Cortex of kidney (tissue), 1 donor: ENCODE measurements at places on chromosomes 5 and 9.

DNA sequence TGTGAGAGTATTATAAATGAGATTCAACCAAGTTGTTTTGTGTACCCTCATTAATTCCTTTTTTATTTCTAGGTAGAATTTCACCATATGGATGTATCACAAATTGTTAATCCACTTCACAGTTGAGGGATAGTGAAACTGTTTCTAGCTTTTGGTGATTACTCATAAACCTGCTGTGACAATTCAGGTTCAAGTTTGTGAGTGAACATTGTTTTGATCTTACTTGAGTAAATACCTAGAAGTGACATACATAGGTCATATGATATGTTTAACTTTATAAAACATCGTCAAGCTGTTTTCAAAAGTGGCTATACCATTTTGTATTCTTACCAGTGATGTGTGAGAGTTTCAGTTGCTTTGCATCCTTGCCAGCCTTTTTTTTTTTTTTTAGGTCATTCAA is 112.9 kb downstream of the CAMK4 start:
- DNase-seq, result no peak

DNA sequence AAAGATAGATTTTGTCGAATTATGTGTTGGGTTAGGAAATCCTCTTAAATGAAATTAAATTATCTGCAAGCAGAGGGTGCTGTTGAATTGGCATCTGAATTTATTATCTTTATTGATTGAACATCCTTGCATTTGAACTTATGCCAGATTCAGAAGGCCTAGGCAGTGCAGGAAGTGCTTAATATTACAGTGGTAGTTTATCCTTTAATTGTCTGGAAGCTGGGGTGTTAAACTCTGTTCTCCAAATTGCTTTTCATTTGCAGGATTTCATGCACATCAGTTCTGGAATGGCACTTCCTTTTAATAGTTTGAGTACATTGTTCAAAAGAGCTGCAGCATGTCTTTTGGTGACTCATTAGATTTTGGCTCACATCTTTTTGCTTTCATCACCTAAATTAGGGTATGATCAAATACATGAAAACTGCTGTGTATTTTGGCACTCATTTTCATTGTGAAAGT is 186.3 kb downstream of the KDM4C start:
- no peak for DNase-seq

DNA sequence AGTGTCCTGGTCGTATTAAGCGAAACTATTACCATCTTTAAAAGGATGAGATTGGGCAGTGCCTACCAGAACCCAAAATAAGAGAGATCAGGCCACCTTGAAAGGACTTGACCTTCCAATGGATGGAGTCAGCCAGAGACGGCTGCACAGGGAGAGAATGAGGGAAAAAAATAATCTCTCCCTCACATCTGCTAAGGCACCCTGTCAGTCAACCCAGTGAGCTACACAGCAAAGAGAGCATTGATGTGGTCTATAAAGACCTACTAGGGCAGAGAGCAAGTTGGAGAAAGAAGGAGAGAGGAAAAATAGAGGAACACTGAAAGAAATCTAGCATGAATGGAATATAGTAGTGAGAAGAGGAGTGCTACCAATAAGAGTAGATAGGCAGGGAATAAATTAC is 68.0 kb upstream of the FTMT start:
- no peak for DNase-seq

DNA sequence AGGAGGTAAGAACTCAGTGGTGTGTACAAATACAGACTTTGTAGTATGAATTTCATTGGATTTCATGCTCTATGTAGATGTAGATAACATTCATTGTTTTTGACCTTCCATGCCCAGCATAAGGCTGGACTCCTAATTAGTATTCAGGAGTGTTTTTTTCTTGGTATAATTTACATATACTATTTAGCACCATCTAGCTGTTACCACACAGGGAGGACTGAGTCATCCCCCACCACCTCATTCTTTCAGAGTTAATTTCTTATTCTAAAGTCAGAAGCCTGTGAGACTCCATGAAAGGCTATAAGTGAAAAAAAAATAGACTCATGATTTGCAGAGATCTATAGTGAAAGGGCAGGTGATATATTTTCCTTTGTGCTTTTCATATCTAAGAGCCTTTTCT is 555.0 kb downstream of the PRR16 start:
- DNase-seq, result no peak

DNA sequence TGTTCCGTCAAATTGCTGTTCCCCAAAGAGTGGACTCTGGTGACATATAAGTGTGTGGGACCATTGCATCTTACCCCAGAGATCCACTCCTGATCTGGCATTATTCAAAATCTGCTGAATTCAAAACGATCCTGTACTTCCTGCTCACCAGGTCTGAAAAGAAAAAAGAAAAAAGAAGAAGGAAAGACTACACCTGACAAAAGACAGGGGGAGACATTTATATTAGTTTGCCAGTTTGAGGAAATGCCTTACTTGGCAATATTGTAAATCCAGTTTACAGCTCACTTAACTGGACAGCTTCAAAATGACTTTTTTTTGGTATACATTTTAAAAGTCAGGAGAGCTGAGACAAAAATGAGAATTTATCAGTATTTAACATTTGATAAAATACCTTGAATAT is 15.0 kb upstream of the GRHPR start:
- DNase-seq, result no peak

- DNase-seq, result no peak
These were observed 19.5 kb downstream of the RAPGEF1 start for GRCh38 chr9:131720330-131720729.

DNA sequence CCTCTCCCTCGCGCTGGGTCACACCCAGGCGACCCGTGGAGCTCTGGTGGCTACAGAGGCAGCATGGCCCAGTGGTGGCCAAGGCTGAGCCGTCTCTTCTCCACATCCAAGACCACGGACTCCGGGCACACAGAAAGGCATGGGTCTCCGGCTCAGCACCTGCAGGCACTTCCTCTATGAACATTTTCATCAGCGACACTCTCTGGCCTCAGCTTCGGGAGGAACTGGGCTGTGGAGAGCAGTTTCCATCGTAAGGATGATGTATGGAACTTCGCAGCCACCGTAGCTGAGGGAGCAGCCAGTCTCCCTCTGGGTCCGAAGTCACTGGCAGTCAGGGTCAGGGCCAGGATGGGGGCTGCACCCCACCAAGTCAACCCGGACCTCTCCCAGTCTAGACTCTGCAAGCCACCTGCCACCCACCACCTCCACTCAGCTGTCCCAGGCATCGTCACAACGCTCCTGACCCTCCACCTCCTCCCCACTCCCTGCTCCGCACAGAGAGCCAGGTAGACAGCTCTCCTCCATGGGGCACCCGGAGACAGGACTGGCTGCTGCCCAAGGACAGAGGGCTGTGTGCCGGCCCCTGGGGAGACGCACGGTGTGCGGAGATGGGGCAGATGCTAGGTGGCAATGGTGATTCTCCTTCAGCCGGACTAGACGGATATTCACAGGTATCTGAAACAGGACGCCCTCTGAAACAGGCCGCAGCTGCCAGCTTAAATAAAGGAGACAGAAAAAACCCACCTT is 9.7 kb downstream of the QSOX2 start:
- no peak for DNase-seq

DNA sequence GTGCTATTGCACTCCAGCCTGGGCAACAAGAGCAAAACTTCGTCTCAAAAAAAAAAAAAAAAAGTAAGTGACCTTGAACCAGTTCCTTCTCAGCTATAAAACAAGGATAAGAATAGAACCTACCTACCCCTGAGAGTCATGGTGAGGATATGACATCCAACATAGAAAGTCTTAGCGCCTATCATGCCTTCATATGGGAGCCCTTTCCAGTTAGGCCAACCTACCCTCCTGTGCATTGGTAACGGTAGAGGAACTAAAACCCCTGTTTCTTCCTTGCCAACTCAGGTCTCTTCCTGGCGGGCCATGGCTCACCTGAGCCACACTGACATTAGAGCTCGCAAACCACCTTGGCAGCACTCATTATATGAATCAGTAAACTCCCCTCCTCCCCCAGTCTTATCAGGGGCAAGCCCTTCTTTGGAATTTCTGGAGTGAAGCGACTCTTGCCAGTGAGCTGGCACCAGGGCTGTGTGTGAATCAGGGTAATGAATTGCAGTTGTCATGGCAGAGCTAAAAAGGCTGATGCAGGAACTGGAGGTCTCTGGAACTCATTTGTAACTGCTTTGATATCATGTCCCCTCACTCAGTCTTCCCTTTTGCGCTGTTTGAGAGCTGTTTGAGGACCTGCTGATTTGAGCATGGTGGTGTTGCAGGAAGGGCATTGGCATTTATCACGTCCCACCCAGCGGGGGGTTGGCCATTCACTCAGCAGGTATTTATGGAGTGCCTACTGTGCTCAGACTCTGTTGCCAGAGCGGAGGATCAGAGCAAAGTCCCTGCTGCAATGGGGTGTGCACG is 10.3 kb downstream of the WWC1 start:
- no peak for DNase-seq

- DNase-seq, result no peak
These were observed 173.0 kb downstream of the PCSK1 start for GRCh38 chr5:96260009-96260408.

GRCh38 chr5:20248118-20248517 is 260.1 kb upstream of the CDH18 start:
- no peak for DNase-seq

DNA sequence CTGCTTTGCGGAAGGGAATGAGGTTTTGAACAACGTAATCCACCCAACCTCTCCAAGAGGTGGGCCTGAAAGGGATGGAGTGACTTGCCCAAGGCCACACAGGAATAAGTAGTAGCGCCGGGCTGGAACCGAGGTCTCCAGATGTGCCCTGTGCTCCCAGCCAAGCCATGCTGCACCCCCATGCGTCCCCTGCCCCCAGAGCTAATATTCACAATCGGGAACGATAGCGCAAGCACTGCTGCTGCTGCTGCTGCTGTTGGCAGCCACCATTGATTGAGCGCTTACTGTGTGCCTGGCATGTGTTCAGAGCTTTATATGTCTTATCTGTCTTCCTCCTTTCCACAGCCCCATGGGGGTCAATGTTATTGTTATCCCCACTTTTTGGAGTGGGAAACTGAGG is 43.9 kb downstream of the AMBP start:
- no peak for DNase-seq

GRCh38 chr5:171614971-171615653 is 170.5 kb upstream of the SMIM23 start:
- DNase-seq, result no peak

DNA sequence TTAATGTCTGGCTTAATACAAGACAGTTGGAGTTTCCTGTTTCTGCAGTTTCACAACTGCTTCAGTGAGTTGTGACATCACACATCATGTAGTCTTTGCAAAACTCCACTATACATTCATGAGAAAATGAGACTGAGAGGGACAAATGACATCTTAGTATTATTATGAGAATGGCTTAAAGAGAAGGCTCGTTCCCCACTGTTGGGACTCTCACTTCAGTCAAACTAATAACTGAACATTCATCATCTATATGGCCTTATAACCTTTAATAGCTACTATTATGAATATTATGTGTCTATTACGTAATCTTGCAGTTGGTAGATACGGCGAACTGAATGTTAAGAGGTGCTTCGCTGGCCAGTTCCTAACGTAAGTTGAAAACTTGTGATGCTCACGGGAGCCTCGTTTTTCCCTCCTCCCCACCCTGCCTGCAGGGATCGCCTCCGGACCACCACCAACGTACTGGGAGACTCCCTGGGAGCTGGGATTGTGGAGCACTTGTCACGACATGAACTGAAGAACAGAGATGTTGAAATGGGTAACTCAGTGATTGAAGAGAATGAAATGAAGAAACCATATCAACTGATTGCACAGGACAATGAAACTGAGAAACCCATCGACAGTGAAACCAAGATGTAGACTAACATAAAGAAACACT is 79.4 kb downstream of the SLC1A3 start:
- DNase-seq, result no peak

GRCh38 chr9:96158147-96158546 is 143.8 kb downstream of the HSD17B3 start:
- no peak for DNase-seq

DNA sequence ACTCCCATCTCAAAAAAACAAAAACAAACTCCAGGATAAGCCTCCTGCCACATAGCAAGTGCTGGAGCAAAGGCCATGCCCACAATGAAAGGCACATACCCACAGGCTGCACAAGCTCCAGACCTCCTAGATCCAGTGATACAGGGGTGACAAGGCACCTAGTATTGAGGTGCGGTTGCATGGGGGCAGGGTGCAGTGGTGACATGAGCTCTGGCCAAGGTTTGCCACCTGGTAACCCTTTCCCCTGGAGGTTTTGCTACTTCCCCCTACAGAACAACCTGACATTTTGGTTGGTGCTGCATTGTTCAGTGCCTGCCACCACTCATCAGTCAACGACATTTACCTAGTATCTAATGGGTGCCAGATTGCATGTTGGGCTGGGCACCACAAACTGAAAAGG is 14.5 kb downstream of the CDKN2AIPNL start:
- DNase-seq, result no peak

- no peak for DNase-seq
These were observed 96.3 kb downstream of the ADAMTS12 start for GRCh38 chr5:33795496-33795895.
